ENCODE measurements at places on chromosomes 5 and 9.

DNA sequence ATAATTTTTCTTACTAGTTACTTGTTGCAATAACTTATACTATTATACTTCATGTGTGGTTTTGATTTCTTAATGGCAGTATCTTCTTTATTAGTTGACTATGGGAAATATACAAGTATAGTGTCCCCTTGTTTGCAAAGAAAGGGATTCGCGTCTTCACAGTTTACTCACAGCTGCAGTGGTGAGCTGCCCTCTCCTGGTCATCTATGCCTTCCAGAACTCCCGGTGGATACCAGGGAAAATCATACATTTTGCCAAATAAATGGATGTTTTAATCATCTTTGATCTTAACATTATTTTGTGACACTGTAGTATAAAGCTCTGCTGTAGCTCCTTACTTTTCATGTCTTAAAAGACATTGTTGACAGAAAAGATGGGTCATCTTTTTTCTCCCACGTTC, 142.0 kb downstream of the ZCCHC7 start:
- DNase-seq = no peak

DNA sequence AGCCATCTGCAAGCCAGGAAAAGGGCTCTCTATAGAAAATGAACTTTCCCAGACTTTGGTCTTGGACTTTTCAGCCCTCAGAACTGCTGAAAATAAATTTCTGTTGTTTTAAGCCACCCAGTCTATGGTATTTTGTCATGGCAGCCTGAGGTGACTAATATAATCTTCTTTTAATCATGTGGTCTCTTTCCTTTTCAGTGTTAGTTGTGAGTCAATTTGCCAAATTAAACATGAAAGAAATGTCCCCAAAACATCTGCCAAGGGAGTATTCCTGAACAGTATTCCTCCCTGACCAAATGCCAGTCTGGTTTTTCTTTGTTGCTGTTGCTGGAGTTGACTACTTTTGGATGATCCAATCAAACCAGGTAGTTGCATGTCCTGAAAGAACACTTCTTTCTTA, 4.7 kb upstream of the YTHDC2 start:
- DNase-seq = no peak

DNA sequence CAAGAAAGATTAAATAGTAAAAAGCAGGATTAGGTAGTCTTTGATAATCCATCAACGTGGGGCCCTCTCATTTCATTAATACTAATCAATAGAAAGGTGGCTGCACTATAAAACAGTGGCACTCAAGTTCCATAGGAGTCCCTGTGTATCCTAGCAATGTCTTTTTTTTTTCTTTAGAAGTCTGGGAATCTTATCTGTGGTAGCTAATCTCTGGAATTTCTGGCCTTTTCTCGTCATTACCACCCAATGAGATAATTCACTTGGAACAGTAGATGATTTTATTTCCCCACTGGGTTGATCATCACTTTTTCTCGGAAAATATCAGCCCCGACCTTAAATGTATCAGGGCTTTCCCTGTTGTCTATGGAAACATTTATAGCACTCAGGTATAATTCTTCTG, 86.8 kb upstream of the CDH6 start:
- no peak for DNase-seq

GRCh38 chr9:88523056-88523455, 11.9 kb upstream of the NXNL2 start:
- DNase-seq = no peak

DNA sequence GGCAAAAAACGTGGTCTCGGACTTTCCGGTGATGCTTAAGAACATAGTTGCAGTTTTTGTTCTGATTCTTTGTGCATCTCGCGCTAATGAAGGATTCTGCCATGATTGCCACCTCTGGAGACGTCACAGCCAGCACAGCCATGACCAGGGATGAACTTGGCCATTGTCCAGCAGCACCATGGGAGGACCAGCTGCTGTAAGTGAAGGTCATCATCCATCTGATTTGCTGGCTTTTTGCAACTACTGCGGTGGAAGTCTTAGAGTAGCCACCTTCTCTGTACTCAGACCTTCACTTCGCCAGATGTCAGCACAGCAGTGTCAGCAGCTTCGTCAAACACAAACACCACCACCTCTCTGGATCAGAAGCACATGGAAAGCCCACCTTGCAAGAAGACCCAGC, 45.7 kb downstream of the NSUN2 start:
- DNase-seq = no peak

- DNase-seq = no peak
These were observed 128.1 kb upstream of the NR5A1 start for GRCh38 chr9:124635285-124635684.

- no peak for DNase-seq
These were observed 117.2 kb upstream of the LIFR start for GRCh38 chr5:38673671-38674071.

GRCh38 chr9:113876151-113876992, at the start of gene ZNF618:
Gene ZNF618, plus strand, starts transcription at chr9:113876309. Its CDS starts 72 bp downstream, at chr9:113876381.
- peak; percentile 72 for DNase-seq

DNA sequence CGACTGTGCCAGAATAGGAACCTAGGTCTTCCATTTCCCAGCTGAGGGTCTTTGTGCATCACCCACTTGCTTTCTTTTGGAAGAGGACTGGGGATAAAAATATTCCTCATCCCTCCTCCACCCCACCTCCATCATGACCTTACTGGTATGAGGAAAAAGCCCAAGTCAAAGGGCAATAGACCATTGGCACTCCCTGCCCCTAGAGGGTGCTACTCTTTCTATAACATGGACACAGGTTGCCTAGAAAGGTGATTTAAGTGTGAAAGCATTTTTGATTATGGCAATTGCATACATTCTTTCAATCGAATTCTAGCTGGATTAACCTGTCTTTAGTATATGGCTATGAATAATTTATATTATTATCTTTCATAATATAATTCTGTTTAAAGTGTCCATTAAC, 22.8 kb upstream of the ZNF618 start:
- no peak for DNase-seq

- DNase-seq = no peak
These were observed 196.3 kb downstream of the ATP10B start for GRCh38 chr5:160655717-160656116.

- no peak for DNase-seq
These were observed 32.3 kb upstream of the HTR4 start for GRCh38 chr5:148686660-148687059.

DNA sequence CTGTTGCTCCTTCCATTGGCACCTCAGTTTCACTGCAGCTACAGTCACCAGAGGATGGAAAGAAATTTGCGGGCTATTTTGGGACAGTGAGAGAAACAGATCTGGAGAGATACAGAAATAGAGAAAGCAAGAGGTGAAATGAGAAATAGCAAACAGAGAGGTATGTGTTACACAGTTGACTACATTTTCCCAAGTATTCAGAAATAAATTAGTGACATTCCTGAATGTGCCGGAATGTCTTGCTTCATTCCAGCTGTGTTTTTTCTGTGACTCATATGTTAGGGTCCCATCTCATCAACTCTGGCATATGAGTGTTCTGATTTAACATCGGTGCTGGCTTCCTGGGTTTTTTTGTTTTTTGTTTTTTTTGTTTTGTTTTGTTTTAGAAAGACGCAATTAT, 63.8 kb upstream of the ZNF462 start:
- no peak for DNase-seq

- no peak for DNase-seq
These were observed 198.7 kb upstream of the HAPLN1 start for GRCh38 chr5:83919071-83920041.

GRCh38 chr5:37888476-37888875, 48.6 kb upstream of the GDNF start:
- DNase-seq = no peak

GRCh38 chr9:125549039-125549438, 158.0 kb downstream of the MAPKAP1 start:
- DNase-seq = no peak

GRCh38 chr9:71743217-71743705, 25.1 kb downstream of the CEMIP2 start:
- DNase-seq = no peak

DNA sequence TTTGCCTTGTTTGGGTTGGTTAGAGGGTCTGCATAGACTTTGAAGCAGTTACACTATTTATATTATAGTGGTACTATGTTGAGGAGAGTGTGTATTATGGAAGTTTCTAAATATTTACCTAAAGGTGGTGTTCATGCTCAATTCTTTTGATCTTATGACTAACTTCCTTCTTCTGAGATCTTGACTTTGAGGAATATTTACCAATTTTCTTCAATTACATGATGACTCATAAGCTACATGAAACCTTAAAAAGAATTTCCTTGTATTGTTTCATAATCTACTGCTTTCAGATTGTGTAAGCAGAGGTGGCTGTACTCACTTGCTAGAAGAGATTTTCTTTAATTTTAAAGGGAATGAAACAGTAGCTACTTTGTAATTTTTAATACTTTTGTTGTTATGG, 276.1 kb downstream of the TAF11L14 start:
- DNase-seq = no peak

GRCh38 chr5:97623441-97623840, 440.4 kb upstream of the RIOK2 start:
- DNase-seq = no peak
